ENCODE measurements at places on chromosomes 6 and 20.

DNA sequence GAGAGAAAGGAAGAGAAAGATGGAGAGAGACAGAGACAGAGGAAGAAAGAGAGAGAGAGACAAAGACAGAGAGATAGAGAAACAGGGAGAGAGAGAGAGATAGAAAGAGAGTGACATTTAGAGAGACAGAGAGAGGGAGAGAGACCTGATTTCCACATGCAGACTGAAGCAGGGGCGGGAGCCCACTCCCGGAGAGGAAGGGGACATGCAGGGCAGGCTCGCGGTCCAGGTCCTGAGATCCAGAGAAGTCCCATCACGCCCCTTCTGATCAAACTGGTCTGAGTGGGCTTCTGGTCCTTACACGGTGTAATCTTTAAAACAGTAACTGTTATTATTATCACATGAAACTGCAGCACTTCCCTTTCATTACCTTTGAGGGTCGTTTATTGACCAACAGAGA lies 62.2 kb downstream of the PHACTR3 start:
- no peak for DNase-seq

- peak; percentile 66 for DNase-seq
Measured at GRCh38 chr20:53736757-53737395, 143.2 kb upstream of the ZNF217 start.

- DNase-seq = no peak
Measured at GRCh38 chr6:6469074-6469473, 119.4 kb upstream of the LY86 start.

DNA sequence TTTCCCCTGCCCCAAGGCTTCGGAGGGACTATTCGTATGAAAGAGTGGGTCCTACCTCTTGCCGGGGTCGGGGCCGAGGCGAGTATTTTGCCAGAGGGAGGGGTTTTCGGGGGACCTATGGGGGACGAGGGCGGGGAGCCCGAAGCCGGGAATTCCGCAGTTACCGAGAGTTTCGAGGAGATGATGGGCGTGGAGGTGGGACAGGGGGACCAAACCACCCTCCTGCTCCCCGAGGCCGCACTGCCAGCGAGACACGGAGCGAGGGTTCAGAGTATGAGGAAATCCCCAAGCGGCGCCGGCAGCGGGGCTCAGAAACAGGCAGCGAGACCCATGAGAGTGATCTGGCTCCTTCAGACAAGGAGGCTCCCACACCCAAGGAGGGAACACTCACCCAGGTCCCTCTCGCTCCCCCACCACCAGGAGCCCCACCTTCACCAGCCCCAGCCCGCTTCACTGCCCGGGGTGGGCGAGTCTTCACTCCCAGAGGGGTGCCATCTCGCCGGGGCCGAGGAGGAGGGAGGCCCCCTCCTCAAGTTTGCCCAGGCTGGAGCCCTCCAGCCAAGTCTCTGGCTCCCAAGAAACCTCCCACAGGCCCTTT lies 11.3 kb downstream of the PRRC2A start:
- no peak for DNase-seq

GRCh38 chr6:44009425-44010321 lies 117.6 kb downstream of the MRPL14 start:
- DNase-seq = peak; percentile 26

- DNase-seq = no peak
Measured at GRCh38 chr6:15391500-15391899, 145.6 kb downstream of the JARID2 start.

- DNase-seq = peak; percentile 22
Measured at GRCh38 chr20:49476016-49476355, 6.5 kb downstream of the KCNB1 start.

DNA sequence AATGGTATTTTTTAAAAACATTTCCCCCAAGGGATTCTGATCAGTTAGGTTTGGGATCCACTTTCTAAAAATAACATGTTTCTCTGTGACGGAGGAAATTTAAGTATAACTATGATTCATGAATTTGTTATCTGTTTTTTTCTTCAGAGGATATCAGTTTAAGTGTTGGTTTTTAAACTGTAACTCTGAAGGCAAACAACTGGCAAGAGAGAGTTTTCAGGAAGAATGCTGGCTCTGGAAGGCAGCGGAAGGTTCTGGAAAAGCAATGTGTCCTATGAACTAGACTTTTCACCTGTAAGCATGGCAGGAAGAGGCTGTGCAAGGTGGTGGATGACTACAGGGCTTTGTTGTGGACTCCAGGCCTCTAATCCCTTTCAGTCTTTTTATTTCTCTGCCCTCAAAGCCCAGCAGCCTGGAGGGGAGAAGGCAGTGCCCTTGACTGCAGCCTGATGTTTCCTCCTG lies 153.1 kb downstream of the GMPR start:
- peak; percentile 9 for DNase-seq

- peak; percentile 30 for DNase-seq
Measured at GRCh38 chr6:46011188-46012085, 4.2 kb downstream of the CLIC5 start.

- peak; percentile 46 for DNase-seq
Measured at GRCh38 chr6:118263921-118264486, 284.1 kb upstream of the PLN start.

DNA sequence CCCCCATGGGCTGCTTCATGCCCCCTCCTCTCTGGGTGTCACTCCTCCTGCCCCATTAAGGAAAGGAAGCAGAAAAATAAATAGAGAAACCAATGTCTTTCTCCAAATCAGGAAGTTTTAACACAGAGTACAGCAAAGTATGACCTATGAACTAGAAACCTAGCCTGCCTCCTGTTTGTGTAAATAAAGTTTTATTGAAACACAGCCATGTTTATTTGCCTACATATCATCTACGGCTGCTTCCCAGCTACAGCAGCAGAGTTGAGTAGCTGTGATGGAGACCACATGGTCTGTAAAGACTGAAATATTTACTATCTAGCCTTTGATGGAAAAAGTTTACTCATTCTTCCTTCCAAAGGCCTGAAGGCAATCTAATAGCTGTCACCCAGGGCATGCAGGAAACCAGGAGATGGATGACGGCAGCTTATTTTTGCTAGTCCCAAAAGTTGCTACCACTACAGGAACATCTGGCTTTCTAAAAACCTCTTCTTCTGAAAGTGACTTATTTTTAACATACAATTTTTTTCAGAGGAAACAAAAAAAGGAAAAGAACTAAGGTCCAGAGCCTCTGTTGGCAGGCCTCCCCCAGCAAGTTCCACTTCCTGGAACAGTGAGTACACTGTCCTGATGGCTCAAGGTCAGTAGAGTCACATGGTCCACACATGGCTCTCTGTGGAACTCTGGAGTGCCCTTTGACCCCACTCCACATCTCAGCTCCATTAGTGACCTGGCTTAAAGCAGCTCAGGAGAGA lies 287.8 kb downstream of the PTPRT start:
- DNase-seq = no peak

GRCh38 chr6:140398076-140398475 lies 1023.6 kb upstream of the CITED2 start:
- no peak for DNase-seq

DNA sequence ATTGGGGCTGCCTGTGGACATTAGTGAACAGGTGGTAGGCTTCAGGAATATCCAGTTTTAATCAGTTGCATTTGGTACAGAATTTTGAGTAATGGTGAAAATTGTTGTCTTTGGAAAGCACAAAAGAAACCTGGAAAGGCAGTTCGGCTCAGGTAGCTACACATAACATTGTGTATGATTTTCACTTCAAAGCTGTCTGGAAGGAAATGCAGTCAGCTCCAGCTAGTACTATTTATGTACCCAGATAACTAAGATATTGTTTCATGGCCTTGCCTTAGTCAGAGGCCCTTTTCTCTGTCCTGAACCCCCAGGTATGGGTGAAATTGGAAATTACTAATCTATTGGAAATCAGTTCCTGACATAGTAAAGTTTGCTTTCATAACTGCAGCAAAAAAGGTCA lies 195.6 kb upstream of the UST start:
- DNase-seq = no peak

- DNase-seq = no peak
Measured at GRCh38 chr6:149108038-149108748, 209.3 kb upstream of the TAB2 start.

GRCh38 chr6:11851387-11851786 lies 72.8 kb upstream of the ADTRP start:
- DNase-seq = peak; percentile 83

DNA sequence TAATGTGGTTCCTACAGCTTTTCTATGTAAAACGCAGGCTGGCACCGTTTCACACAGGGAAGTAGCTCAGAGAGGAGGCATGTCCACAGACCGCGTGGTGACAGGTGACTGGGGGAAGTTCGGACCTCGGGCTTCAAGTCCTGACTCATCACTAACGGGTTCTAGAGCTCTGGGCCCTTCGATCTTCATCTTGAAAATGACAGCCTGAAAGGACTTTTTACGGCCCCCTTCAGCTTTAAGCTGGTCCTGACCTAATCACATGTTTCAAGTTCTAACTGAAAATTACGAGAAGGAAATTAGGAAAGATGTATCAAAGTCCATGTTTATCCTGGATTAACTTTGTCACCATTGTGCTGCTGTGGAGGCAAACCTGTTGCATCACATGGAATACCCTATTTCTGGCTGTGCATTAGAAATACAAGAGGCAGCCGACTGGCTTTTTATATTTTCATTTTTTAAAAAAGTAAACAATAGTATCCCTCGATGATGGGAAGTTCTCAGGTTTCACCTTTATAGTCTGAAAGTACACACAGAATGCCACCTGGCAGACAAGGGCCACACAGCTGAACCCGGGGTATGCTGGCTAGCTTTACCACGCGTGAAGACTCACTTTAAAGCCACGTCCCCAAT lies 2.0 kb downstream of the MAN1A1 start:
- DNase-seq = peak; percentile 17

- DNase-seq = no peak
Measured at GRCh38 chr20:50605136-50605535, 86.2 kb downstream of the RIPOR3 start.

- DNase-seq = no peak
Measured at GRCh38 chr6:147441751-147442150, 66.7 kb upstream of the SAMD5 start.

DNA sequence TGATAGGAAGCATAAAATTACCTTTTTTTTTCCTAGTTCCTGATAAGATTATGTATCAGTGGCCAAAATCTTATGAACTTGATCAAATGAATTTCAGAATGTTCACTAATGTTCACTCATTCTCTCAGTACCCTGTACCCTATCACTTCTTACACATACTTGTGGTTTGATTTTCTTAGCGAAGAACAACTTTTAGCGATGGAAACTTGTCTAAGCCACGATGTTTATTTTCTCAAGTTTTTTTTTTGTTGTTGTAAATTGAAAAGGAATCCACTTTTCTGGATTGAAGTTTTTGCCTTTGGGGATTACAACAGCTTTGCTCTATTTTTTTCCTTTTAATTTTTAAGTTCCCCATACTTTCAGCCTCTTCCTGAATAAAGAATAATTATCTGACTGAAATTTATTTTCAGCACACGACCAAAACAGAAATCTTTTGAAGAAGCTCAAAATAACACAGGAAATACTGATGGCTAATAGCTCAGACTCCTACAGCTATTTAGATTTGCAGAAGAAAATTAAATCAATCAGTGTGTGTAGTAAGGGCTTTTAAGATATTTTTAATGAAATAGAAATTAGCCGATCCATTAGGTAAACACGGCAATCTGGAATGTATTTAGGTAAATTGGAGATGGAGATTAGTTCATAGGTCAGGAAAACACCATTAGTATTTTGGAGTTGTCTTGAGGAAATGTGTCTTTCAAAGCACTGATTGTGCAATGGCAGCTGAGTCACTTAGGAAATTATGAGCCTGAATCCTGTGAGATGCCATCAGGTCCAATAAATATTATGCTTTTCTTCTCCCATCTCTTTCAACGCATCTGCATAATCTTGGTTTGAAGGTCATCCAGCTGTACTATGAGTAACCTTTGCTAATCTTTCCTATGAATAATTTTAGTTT lies 217.5 kb downstream of the GJA1 start:
- DNase-seq = peak; percentile 83

- no peak for DNase-seq
Measured at GRCh38 chr6:105301756-105302616, 100.9 kb downstream of the PREP start.

DNA sequence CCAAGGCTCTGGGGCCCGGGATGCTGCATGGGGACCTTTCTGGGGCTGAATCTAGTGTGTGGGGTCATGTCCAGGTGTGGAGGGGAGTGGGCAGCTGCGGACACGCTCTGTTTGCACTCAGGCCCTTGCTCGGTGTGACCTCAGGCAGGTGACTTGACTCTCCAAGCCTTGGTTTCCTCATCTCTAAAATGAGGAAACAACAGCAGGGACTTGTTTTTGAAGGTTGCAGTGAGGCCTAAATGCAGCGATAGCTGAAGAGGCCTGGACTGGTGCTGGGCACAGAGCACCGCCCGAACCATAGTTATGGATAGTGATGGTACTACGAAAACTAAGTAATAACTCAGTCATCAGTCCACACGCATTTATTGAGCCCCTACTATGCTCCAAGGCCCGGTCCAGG lies 91.8 kb downstream of the NOL4L start:
- no peak for DNase-seq

DNA sequence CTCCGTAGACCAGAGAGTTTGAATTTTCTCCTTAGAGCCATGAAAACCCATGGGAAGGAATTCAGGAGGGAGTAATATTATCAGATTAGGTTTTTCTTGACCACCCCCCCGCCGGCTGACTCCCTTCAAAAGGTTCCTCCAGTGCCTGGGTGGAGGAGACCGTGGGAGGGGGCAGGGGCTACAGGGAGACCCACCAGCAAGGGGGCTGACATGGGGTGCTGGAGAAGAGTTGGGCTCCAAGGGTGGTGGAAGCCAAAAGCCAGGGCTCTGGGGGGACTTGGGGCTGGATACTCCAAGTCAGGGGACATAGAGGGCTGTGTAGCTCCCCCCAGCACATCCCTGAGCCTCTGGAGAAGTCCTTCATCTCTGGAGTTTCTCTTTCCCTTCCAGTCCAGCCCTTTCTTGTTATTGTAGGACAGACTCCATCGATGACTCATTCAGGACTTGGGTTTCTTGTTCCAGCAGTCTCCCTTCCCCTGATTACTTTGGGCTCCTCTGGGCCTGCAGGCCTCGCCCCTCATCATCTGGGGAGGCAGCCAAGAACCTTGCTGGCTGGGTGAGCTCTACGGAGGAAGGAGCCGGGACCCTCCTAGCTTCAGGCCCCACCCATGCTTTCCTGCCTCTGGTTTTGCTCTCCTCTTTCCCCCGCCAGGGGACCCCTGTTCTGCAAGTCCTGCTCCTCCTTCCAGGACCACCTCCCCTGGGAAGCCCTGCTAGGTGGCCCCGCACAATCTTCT lies 10.5 kb upstream of the KIAA1755 start:
- peak; percentile 97 for DNase-seq

DNA sequence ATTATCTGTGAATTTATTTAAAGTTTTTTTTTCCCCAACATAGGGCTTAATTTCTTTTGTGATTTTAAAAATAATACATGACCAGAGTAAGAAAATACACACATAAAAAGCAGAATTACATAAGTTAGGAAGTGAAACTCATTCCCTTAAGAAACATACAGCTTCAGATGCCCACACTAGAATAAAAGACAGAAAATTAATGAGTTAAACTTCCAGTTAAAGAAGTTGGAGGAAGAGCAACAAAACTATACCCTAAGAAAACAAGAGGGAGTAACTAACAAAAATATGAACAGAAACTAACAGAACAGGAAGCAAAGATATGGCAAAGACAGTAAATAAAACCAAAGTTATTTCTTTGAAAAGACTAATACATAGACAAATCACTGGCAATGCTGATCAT lies 107.6 kb upstream of the CEP85L start:
- DNase-seq = no peak
